ENCODE measurements at places on chromosomes 1 and 21. TPM values are rescaled to one million over a fixed set of nuclear protein-coding genes. Genes with fewer than 3 reads are reported as not detected.

UAP1 gene
- total RNA-seq = 194 TPM

CCDC30 gene
- total RNA-seq = 7.5 TPM

PDC gene
- total RNA-seq = not detected

ZFP69B gene
- 2.3 TPM for total RNA-seq

PYHIN1 gene
- 5.2 TPM for total RNA-seq

KCNK2 gene
- total RNA-seq = 13.7 TPM

CR1 gene
- 27.6 TPM for total RNA-seq

SPRR2D gene
- total RNA-seq = not detected

ZBTB21 gene
- total RNA-seq = 9.4 TPM

GRCh38 chr1:85884372-85885035 is 176.3 kb upstream of the ZNHIT6 start:
- no peak overlapping the region for H3K4me3 ChIP-seq
- H3K27ac ChIP-seq = no peak overlapping the region
- H3K27me3 ChIP-seq = no peaks in the 10 kb centered on the region
- DNase-seq = no peak
- no peaks in the 10 kb centered on the region for H3K4me1 ChIP-seq
- H3K36me3 ChIP-seq = no peaks in the 10 kb centered on the region

- H3K27ac ChIP-seq = peak overlapping the region; percentile 78
- no peak overlapping the region for H3K4me3 ChIP-seq
- peaks cover 35% of the 10 kb centered on the region for H3K4me1 ChIP-seq
- DNase-seq = peak; percentile 91
- no peaks in the 10 kb centered on the region for H3K36me3 ChIP-seq
- H3K27me3 ChIP-seq = no peaks in the 10 kb centered on the region
These were observed 33.0 kb upstream of the ADARB1 start for GRCh38 chr21:45041351-45041805.

- H3K27ac ChIP-seq = no peak overlapping the region
- H3K36me3 ChIP-seq = no peaks in the 10 kb centered on the region
- no peaks in the 10 kb centered on the region for H3K4me1 ChIP-seq
- no peak for DNase-seq
- H3K4me3 ChIP-seq = no peak overlapping the region
- H3K27me3 ChIP-seq = peaks cover 9% of the 10 kb centered on the region
These were observed 34.2 kb downstream of the VWA5B1 start for GRCh38 chr1:20324704-20325406.

GRCh38 chr1:162612606-162613400 is 19.5 kb upstream of the DDR2 start:
- no peaks in the 10 kb centered on the region for H3K4me1 ChIP-seq
- peak overlapping the region; percentile 48 for H3K27ac ChIP-seq
- peak; percentile 55 for DNase-seq
- no peaks in the 10 kb centered on the region for H3K27me3 ChIP-seq
- H3K36me3 ChIP-seq = peaks cover 5% of the 10 kb centered on the region

DNA sequence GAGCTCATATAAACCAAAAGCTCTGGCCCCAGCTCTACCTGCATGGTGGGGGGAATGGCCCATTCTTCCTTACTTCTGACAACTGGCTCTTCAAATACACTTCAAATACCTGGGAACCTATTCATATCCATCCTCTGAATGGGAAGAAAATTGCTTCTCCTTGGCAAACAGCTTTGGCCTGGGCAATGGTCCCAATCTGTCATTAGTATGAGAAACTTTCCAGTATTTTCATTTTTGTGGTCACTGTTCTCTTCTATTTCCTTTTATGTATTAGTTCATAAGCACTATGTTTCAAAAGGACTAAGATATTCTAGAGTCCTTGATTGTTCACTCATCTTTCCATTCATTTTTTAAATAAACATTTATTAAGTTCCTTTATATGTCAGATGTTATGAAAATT is 5.2 kb upstream of the HSD3B2 start:
- H3K4me3 ChIP-seq = no peak overlapping the region
- no peaks in the 10 kb centered on the region for H3K27me3 ChIP-seq
- no peak for DNase-seq
- no peak overlapping the region for H3K27ac ChIP-seq
- H3K4me1 ChIP-seq = no peaks in the 10 kb centered on the region
- no peaks in the 10 kb centered on the region for H3K36me3 ChIP-seq

DNA sequence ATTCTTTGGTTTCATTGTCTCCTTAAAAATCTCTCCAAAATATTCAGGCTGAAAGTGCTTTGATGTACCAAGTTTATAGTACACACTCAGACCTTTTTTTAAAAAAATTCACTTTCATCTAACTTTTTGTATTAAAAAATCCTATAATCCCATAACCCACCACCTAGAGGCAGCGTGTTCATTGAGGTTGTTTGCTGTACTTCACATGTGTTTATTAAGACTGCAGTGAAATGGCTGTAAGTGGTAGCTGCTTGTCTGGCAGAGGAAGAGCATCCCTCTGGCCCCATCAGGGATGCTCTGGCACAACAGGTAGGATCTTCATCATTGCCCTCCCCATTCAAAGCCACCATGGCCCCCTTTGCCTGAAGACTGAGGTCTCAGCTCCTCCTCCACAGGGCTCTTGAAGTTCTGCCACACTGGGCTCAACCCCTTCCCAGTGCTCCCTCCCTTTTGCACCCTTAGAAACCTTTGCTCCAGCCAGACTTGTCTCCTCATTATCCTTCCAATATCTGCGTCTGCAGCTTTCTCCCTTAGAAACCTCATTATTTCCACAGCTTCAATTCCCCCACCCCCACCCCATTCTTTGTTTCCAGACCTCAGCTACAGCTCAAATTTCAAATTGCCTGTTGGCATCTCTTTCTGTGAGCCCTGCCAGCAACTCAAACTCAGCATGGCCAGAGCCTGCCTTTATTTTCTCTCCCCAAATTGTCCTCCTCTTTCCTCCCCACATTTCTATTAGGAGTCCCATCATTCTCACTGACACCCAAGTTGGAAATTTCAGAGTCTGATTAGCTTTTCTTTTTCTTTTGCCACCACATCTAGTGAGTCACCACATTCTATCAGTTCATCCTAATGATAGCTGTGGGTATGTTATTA is 369.6 kb upstream of the USP24 start:
- H3K4me1 ChIP-seq = peaks cover 12% of the 10 kb centered on the region
- no peaks in the 10 kb centered on the region for H3K27me3 ChIP-seq
- H3K4me3 ChIP-seq = no peak overlapping the region
- DNase-seq = no peak

- H3K4me3 ChIP-seq = no peak overlapping the region
- no peaks in the 10 kb centered on the region for H3K36me3 ChIP-seq
- no peaks in the 10 kb centered on the region for H3K27me3 ChIP-seq
- H3K4me1 ChIP-seq = no peaks in the 10 kb centered on the region
- H3K27ac ChIP-seq = no peak overlapping the region
- DNase-seq = no peak
These were observed 31.2 kb downstream of the LRRC38 start for GRCh38 chr1:13482600-13482999.

GRCh38 chr1:42484382-42484781 is 21.3 kb downstream of the CCDC30 start:
- no peak overlapping the region for H3K4me3 ChIP-seq
- H3K36me3 ChIP-seq = no peaks in the 10 kb centered on the region
- no peak for DNase-seq
- H3K27ac ChIP-seq = no peak overlapping the region

GRCh38 chr1:56872597-56872996 is 18.0 kb downstream of the C8A start:
- H3K4me3 ChIP-seq = no peak overlapping the region
- H3K27me3 ChIP-seq = no peaks in the 10 kb centered on the region
- DNase-seq = no peak
- no peak overlapping the region for H3K27ac ChIP-seq
- no peaks in the 10 kb centered on the region for H3K4me1 ChIP-seq

DNA sequence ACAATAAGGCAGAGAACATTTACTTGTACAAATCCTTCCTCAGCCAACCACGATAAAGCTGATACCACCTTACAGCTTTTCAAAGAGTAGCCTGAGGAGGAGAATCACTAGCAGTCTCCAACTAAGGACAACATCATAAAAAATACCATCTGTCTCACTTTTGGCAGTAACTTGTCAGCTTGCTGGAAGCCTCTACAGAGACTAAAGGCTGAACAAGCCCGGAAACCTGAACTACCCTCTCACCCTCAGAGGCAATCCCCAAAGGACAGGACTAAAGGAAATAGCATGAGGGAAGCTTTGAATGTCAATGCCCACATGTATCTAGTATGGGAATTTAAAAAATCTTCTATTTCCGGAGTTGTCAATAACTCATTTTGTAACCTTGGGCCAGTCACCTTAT is 10.6 kb downstream of the SRSF4 start:
- no peaks in the 10 kb centered on the region for H3K36me3 ChIP-seq
- no peaks in the 10 kb centered on the region for H3K27me3 ChIP-seq
- H3K4me3 ChIP-seq = no peak overlapping the region
- DNase-seq = no peak
- no peak overlapping the region for H3K27ac ChIP-seq
- H3K4me1 ChIP-seq = peaks cover 58% of the 10 kb centered on the region

- H3K4me3 ChIP-seq = no peak overlapping the region
- DNase-seq = no peak
- no peaks in the 10 kb centered on the region for H3K27me3 ChIP-seq
- H3K27ac ChIP-seq = peak overlapping the region; percentile 19
- H3K4me1 ChIP-seq = peaks cover 8% of the 10 kb centered on the region
These were observed 178.4 kb downstream of the PSMG1 start for GRCh38 chr21:39004634-39005501.

- no peak overlapping the region for H3K4me3 ChIP-seq
- H3K27me3 ChIP-seq = no peaks in the 10 kb centered on the region
- H3K36me3 ChIP-seq = no peaks in the 10 kb centered on the region
- DNase-seq = no peak
- H3K27ac ChIP-seq = no peak overlapping the region
These were observed 441.6 kb downstream of the OMA1 start for GRCh38 chr1:58104960-58105359.

DNA sequence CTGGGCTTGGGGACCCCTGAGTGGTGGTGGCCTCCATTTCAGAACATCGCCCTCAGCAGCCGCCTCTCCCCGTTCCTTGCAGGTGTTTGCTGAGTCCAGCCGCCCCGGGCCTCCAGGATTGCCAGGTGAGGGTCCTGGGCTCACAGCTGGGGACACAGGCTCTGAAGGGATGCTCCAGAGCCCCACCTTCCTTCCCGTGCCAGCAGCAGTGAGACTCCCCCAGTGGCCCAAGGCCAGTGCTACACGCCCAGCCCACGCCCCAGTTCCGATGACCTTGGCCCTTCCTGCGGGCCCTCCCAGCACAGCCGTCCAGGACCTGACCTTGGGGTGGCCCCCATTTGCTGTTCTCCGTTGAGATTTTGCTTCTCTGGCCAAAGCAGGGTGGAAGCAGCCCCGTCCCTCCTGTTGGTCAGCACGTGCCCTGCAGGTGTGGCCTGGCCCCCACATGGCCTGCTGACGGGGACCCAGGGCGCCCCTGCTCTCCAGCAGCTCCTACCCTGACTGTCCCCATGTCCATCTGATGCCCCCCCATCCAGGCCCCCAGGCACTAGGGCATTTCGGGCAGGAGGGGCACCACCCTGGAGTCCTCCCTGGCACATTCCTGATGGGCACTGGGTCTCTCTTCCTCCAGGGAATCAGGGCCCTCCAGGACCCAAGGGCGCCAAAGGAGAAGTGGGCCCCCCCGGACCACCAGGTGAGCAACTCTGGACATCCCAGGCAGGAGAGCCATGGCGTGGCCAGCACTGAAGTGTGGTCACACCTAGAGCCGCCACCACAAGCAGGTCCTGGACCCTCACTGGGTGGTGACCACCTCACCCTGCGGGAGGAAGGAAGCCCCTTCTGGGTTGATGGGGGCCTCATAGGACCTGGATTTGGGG is 45.0 kb downstream of the SLC19A1 start:
- DNase-seq = no peak
- no peaks in the 10 kb centered on the region for H3K4me1 ChIP-seq
- no peak overlapping the region for H3K27ac ChIP-seq

GRCh38 chr1:87939444-87939843 is 610.8 kb downstream of the LMO4 start:
- no peaks in the 10 kb centered on the region for H3K27me3 ChIP-seq
- H3K4me1 ChIP-seq = peaks cover 9% of the 10 kb centered on the region
- H3K27ac ChIP-seq = no peak overlapping the region
- H3K36me3 ChIP-seq = no peaks in the 10 kb centered on the region
- DNase-seq = no peak

DNA sequence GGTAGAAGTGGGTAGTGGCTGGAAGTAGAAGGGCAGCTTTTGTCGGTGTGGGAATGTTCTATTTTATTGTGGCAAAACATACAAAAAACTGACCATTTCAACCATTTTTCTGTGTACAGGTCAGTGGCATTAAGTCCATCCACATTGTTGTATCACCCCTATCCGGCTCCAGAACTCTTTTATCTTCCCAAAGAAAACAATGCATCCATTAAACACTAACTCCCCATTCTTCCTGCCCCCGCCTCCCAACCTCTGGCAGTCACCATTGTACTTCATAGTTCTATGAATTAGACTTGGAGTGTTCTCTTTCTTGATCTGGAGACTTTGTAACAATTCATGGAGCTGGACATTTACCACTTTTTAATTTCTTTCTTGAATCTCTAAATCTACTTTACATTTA is 55.7 kb downstream of the DEGS1 start:
- H3K4me3 ChIP-seq = no peak overlapping the region
- peaks cover 4% of the 10 kb centered on the region for H3K36me3 ChIP-seq
- H3K27me3 ChIP-seq = no peaks in the 10 kb centered on the region
- no peak for DNase-seq

GRCh38 chr1:33379631-33380354 is 51.1 kb downstream of the PHC2 start:
- no peaks in the 10 kb centered on the region for H3K36me3 ChIP-seq
- no peak for DNase-seq
- no peaks in the 10 kb centered on the region for H3K4me1 ChIP-seq
- no peaks in the 10 kb centered on the region for H3K27me3 ChIP-seq
- no peak overlapping the region for H3K4me3 ChIP-seq
- H3K27ac ChIP-seq = no peak overlapping the region

GRCh38 chr21:42555756-42556438 is 42.2 kb downstream of the SLC37A1 start:
- DNase-seq = no peak
- no peaks in the 10 kb centered on the region for H3K4me1 ChIP-seq
- H3K36me3 ChIP-seq = no peaks in the 10 kb centered on the region
- H3K27ac ChIP-seq = no peak overlapping the region

DNA sequence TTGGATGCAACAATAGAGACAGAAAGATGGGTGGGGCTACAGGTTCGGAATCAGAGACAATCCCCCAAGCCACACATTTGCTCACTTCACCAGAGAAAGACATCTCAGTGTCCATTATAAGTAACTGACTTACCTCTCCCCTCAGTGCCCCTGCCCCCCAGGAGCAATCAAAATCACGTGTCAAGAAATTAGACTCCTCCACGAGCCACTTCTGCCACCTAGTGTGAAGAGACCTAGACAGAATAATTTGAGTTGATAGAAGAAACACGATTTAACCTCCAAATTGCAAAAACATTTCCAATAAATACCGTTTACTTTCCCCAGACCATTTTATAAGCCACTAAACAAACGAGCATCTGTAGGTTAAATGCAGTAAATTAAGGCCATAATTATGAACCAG is 123.2 kb downstream of the SLC30A10 start:
- no peaks in the 10 kb centered on the region for H3K27me3 ChIP-seq
- no peak for DNase-seq
- H3K36me3 ChIP-seq = no peaks in the 10 kb centered on the region

GRCh38 chr1:98030976-98031375 is 110.1 kb upstream of the DPYD start:
- DNase-seq = no peak
- no peaks in the 10 kb centered on the region for H3K27me3 ChIP-seq
- no peaks in the 10 kb centered on the region for H3K4me1 ChIP-seq
- H3K4me3 ChIP-seq = no peak overlapping the region
- no peak overlapping the region for H3K27ac ChIP-seq
- H3K36me3 ChIP-seq = no peaks in the 10 kb centered on the region
